ENCODE measurements at places on chromosomes 4 and X. TPM values are rescaled to one million over a fixed set of nuclear protein-coding genes. Genes with fewer than 3 reads are reported as not detected.
A peak's percentile ranks its signal among the peaks of the same experiment; 100 is the strongest.

DNA sequence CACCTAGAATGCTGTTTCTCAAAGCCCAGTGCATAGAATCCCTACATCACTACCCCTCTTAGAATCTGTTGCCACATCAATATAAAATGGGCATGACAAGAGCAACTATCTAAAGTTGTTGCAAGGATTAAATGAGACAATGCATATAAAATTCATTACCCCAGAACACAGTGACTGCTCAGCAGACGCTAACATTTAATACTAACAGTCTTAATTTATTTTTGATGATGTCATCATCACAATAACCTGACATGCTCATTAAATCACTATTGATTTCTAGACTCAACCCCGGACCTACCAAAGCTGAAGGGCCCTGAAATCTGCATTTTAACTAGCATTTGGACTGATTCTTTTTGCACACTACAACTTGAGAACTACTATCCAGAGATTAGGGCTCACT, 3.9 kb downstream of the ARSJ start:
- no peak overlapping the region for H3K27ac ChIP-seq
- no peaks in the 10 kb centered on the region for H3K27me3 ChIP-seq
- H3K36me3 ChIP-seq = no peaks in the 10 kb centered on the region
- no peaks in the 10 kb centered on the region for H3K4me1 ChIP-seq
- no peak for DNase-seq

DNA sequence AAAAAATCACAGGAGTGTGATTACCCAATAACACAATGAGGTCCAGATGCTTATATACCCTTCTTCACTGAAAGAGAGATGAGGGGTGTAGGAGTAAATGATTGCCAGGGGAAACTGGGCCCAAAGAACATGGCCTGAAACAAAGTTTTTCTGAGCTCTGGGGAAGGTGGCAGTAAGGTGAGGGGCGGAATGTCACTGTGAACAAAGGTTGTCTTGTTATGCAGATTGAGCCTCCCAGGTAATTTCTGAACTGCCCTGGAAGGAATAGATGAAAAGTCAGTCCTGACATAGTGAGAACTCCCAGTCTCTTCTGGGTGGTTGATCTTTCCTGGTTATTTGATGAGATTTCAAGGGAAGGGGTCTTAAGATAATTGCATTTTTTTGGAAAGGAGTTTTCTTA, 2.5 kb upstream of the TMEM47 start:
- H3K27me3 ChIP-seq = no peaks in the 10 kb centered on the region
- no peaks in the 10 kb centered on the region for H3K4me1 ChIP-seq
- no peak for DNase-seq
- H3K36me3 ChIP-seq = no peaks in the 10 kb centered on the region
- H3K4me3 ChIP-seq = no peak overlapping the region

GRCh38 chr4:85986266-85986665, 373.6 kb downstream of the MAPK10 start:
- no peaks in the 10 kb centered on the region for H3K27me3 ChIP-seq
- no peak overlapping the region for H3K27ac ChIP-seq
- H3K4me3 ChIP-seq = no peak overlapping the region
- no peaks in the 10 kb centered on the region for H3K4me1 ChIP-seq

GRCh38 chr4:189304809-189305208, 635.9 kb upstream of the FRG1 start:
- no peaks in the 10 kb centered on the region for H3K27me3 ChIP-seq
- no peaks in the 10 kb centered on the region for H3K4me1 ChIP-seq
- no peak overlapping the region for H3K4me3 ChIP-seq
- H3K27ac ChIP-seq = no peak overlapping the region
- H3K36me3 ChIP-seq = no peaks in the 10 kb centered on the region

DNA sequence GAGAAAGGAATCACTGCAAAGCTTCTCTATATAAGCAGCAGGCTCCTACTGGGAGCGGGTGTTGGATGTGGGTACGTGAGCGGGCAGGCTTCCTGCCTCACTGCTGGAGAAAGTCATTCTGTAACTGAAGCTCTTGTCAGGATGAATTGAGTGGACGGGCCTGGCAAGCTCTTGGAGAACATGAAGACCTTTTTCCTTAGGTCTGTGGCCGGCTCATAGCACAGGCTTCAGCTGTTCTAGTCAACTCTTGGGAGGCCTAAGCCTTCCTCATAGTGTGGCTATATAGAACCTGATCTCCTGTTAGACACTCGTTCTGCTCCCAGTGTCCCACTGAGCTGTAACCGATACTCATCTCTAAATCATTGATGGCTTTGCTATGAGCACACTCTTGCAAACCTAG, 108.2 kb upstream of the GPC4 start:
- no peaks in the 10 kb centered on the region for H3K27me3 ChIP-seq
- H3K36me3 ChIP-seq = no peaks in the 10 kb centered on the region
- H3K4me1 ChIP-seq = no peaks in the 10 kb centered on the region
- H3K4me3 ChIP-seq = no peak overlapping the region
- no peak for DNase-seq

DNA sequence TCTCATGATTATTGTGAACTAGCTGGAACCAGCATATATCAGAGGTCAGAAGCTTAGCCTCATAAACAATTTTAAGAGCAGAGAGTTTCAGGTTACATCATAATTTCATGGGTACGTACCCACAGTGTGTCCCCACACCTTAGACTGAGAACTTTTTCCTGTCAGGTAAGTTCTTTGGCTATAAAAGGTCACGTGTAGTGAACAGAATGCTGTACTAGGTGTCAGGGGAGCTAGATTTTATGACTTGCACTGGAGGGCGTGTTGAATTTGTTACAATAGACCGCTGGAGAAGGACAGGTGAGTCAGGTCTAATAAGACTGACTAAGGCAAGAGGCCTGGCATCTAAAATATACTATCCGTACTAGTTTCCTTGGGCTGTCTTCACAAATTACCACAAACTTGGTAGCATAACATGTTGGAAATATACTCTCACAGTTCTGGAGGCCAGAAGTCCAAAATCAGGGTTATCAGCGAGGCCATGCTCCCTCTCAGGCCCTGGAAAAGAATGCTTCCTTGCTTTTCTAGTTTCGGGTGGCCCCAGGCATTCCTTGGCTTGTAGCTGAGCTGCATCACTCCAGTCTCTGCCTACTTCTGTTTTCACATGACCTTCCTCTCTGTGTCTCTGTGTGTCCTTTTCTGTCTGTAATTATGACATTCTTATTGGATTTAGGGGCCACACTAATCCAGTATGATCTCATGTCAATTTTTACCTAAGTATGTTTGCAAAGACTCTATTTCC, 512.0 kb upstream of the NR3C2 start:
- no peak for DNase-seq
- no peak overlapping the region for H3K27ac ChIP-seq
- H3K27me3 ChIP-seq = no peaks in the 10 kb centered on the region
- H3K36me3 ChIP-seq = no peaks in the 10 kb centered on the region
- no peak overlapping the region for H3K4me3 ChIP-seq

GRCh38 chr4:185811509-185812364, at the start of gene SORBS2:
Gene SORBS2, minus strand, starts transcription at chr4:185812194. Its CDS starts 121,623 bp downstream, at chr4:185690571.
- DNase-seq = no peak
- H3K4me1 ChIP-seq = no peaks in the 10 kb centered on the region
- H3K36me3 ChIP-seq = no peaks in the 10 kb centered on the region
- no peaks in the 10 kb centered on the region for H3K27me3 ChIP-seq
- H3K4me3 ChIP-seq = peak within 1 kb of the TSS; percentile 63
- peak within 1 kb of the TSS; percentile 81 for H3K27ac ChIP-seq

The ADH1A gene
- not detected for total RNA-seq

The RHOXF2B gene
- total RNA-seq = not detected
